ENCODE measurements at places on chromosomes 2 and 18.

DNA sequence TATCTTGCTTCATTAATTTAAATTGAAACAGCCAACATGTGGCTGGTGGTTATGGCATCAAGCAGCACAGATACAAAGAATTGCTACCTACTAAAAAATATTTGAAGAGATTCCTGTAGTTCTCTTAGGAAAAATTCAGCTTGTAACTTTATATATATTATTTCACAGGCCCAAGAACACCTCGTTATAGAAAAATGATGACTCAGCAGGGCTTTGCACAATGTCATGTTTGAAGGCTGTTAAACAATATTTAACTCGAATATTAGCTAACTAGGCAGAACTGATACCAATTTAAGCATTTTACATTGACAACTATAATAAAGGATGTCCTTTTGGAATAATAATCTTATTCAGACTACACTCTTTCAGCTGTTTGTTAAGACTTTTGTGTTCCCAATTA is 102.3 kb upstream of the LYPD1 start:
- no peak for DNase-seq

GRCh38 chr2:73256618-73256922 is 22.5 kb downstream of the CCT7 start:
- DNase-seq: no peak

- no peak for DNase-seq
Observed at GRCh38 chr2:147467441-147467840, 377.4 kb upstream of the ACVR2A start.

DNA sequence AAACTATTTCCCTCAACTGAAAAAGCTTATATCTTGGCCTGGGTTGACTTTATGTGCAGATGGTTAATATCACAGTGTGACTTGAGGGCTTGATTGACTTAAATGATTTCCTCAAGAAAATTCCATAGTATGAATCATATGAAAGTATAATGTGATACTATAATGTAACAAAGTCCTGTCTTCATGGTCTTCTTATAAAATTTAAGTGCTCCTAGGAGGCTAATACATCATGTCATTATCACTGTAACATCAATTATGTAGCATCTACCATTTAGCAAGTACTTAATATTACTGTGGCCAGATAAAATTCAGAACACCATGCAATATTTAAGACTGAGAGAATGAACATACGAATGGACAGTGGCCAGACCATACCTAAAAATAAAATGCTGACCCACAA is 276.1 kb downstream of the RIT2 start:
- DNase-seq: no peak

GRCh38 chr2:73899801-73900336 is 7.1 kb downstream of the ACTG2 start:
- DNase-seq: no peak

GRCh38 chr2:77457665-77458064 is 64.5 kb downstream of the LRRTM4 start:
- DNase-seq: no peak

DNA sequence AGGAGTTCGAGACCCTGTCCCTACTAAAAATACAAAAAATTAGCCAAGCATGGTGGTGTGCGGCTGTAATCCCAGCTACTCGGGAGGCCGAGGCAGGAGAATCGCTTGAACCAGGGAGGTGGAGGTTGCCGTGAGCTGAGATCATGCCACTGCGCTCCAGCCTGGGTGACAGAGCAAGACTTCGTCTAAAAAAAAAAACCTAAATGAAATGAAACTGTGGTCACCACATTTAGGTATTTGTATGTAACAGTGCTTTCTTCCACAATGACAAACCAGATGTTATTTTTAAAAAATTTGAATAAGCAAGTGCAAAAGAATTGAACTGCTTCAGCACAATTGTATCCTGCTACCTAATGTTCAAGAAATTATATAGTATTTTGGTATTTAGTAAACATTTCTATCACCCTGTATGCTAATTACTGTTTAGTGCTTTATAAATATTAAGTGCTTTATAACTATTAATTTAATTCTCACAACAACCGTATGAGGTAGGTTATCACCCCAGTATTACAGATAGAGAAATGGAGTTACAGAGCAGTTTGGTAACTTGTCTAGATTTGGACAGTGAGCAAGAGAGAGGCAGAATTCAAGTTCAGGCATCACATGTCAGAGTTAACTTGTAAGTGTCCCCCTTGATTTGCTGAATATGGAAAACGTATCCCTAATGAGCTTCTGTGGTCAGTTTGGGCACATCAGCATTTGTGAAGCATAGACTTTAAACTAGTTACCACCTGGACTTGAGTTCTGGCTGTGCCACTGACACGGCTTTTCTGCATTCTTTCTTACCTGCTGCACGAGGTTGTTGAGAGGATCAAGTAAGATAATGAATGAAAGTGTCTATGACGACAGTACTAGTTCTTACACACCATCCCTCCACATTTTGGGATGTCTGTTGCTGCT is 14.4 kb downstream of the PHLPP1 start:
- DNase-seq: no peak

- DNase-seq: no peak
Observed at GRCh38 chr18:21820033-21820810, 79.6 kb downstream of the MIB1 start.

- no peak for DNase-seq
Observed at GRCh38 chr2:129910446-129911362, 68.8 kb upstream of the RAB6C start.

DNA sequence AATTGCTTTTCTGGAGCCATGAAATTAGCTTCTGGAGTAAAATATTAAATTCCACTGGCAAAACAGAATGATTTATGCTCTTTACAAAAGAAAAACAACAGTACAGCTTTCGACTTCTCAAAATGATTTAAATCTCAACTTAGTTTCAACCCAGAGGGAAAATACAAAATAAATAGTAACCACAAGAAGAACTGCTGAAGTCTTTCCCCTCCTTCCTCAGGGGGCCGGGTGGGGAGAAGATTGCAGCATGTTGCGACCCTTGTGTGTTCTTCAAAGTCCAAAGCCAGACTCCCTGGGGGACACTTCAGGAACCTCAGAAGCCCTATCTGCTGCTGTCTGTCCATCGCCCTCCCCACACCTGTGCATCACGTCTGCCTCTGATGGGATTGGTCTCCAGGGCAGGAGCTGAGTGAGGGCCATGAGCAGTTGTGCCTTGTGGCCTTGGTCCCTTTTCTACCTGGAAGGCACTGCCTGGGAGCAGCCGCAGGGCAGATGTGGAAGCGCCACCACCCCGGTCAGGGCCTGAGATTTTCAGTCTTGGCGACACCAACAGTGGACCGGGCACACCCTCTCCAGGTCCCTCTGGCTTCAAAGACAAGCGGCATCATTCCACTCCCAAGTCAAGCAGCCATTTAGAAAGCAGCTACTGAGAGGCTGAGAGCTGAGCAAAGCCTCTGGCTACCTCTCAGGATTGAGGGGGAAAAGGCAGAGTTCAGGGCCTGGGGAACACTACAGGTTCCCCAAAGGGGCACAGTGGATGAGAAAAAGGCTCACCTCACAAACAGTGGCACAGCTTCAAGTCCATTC is 210.1 kb upstream of the RAB6C start:
- DNase-seq: no peak

- DNase-seq: no peak
Observed at GRCh38 chr2:29113027-29113686, 2.1 kb upstream of the CLIP4 start.

- peak; percentile 44 for DNase-seq
Observed at GRCh38 chr2:98445177-98445682, 572 bp downstream of the INPP4A start.

- DNase-seq: no peak
Observed at GRCh38 chr18:79786786-79787526, 10.8 kb upstream of the KCNG2 start.
